Heart left ventricle (tissue), 16 donors: ENCODE measurements at places on chromosomes 5 and 9. TPM values are rescaled to one million over a fixed set of nuclear protein-coding genes. Genes with fewer than 3 reads are reported as not detected.

DNA sequence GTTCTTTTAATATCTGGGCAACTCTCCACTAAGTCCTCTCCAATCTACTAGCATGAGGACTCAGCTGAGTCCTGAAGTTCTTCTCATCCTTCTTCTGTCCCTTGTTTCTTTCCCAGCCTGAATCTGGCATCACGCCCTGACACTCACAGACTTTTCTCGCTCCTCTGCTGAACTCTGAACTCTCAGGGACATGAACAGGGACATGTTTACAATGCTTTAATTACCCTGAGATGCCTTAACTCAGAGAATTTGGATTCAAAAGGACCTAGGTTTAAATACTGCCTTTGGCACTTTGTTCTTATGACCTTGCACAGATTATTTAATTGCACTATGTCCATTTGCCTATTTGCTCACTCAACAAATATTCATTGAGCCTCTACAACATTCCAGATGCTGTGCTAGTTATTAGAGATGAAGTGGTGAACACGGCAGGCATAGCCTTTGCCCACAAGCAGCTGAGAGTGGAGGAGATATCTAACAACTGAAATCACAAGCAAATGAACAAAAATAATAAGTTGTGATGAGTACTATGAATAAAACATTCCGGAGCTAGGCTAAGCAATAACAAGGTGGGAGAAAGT lies 106.0 kb downstream of the ADRB2 start:
- DNase-seq: no peak

The CDC25C gene
- 0.08 TPM for polyA plus RNA-seq

The RNF208 gene
- polyA plus RNA-seq: 9.3 TPM

DNA sequence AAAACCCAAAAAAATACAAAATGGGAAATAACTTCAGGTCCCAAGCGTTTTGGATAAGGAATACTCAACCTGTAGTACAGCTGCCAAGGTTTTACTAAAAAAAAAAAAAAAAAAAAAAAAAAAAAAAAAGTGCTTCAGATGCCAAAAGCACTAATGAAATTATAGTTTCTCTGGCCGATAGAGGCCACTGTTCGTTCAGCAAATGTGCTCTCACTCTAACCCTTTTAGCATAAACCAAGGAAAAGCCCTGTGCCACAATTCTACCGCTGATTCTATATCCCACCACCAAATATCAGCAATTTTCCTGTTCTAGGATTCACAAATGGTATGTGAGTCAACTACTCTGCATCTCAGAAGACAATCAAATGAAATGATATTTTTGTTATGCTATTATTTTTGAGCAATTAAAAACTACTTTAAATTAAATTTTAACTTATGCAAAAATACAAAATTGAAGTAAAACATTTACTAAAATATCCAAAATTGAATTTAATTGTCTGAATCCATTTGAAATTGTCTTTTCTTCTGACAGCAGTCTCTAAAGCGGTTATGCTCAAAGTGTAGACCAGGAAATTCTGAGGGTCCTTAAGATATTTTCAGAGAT lies 79.8 kb downstream of the RICTOR start:
- peak; percentile 30 for DNase-seq

DNA sequence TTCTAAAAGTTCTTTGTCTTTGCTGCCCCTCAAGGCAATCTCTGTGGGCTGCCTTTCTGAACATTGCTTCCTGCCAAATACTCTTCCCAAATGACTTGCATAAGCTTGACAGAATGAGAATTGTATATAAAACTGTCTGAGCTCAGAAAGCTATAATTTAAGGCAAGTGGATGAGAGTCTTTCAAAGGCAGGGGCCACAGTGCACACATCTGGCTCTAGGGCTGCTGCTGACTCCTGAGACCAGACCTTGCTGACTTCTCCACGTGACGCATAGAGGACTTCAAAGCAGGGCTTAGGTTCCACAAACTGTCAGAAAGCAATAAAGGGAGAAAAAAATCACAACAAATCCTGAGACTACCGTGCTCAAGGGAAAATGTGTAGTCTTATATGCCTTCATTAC lies 79.4 kb upstream of the DIRAS2 start:
- DNase-seq: no peak
